ENCODE measurements at places on chromosomes 3 and 15.
A peak's percentile ranks its signal among the peaks of the same experiment; 100 is the strongest.

- no peak for DNase-seq
Measured at GRCh38 chr3:84727616-84728015, 231.2 kb upstream of the CADM2 start.

- DNase-seq, result no peak
Measured at GRCh38 chr3:22895671-22896070, 307.5 kb upstream of the UBE2E2 start.

DNA sequence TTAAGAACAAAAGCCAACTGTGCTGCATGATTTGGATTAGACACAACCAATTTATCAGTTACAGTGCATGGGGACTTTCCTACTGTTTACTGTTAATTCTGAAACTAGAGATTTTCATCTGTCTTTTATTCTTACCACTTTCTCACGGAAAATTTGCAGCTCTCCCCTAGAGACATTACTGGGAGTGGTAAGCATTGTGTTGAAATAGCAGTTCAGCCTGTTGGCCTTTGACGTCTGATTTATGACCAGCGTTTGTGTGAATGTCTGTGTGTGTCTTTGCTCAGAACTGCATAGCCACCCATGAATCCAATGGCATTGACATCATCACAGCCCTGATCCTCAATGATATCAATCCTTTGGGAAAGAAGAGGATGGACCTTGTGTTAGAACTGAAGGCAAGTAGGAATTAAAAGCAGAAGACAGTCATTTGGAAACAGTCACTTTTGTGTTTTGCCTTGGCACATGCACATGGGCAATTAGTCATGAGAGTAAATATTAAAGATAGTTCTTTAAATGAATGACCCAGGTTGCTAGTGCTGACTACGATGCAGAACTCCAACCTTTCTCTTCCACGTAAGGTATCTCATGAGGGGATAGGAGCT, 202.2 kb upstream of the BHLHE40 start:
- DNase-seq, result peak; percentile 45

DNA sequence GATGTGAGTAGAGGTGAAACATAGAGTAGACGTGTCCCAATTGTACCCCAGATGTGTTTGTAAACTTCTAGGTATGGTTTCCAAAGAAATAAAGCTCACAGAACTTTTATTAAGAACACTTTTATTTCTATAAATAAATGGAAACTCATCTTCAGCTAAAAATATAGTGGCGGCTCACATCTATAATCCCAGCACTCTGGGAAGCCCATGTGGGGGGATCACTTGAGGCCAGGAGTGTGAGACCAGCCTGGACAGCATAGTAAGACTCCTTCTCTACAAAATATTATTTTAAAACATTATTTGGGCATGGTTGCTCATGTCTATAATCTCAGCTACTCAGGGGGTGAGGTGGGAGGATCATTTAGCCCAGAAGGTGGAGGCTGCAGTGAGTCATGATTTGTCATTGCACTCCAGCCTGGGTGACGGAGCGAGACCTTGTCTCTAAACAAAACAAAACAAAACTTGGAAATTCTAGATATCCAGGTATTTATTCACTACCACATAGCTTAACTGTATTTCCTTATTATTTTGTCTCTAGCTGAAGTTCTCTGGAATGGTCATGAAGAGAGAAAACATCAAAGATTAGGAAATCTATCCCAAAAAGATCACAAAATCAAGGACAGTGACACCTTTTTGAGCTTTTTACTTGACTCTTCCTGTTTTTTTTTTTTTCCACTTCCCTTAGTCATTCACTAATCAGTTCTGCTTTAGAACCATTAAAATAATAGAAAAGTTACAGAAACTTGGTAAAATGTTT, 258.1 kb downstream of the TIGIT start:
- no peak for DNase-seq

- DNase-seq, result no peak
Measured at GRCh38 chr3:66317750-66318376, 97.1 kb downstream of the SLC25A26 start.

DNA sequence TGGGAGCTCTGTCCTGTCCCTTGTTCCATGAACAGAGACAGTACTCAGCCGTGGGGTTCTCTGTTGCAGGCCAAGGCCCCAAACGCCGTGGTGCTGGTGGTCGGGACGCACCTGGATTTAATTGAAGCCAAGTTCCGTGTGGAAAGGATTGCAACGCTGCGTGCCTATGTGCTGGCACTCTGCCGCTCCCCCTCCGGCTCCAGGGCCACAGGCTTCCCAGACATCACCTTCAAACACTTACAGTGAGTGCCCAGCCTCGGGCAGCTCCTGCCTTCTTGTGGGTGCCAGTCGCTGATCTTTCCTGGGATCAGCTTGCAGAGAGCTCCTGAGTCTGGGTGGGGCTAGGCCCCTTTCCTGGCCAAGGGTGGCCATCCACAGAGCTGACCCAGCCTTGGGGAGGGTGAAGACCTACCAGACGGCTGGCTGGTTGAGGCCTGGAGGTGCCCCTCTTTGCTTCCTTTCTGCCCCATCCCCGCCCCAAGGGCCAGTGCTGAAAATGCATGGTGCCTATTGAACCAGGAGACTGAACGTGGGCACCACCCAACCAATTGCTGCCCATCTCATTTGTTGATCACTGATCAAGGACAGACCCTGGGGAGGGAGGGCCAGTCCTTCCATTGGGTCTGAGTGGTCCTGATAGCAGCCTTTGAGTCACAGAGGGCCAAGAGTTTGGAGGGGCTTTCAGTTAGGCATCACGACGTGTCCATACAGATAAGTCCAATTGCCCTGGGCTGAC, 106.9 kb downstream of the LRRK1 start:
- no peak for DNase-seq

- DNase-seq, result peak; percentile 55
Measured at GRCh38 chr3:194140520-194141414, 4.8 kb downstream of the HES1 start.

- no peak for DNase-seq
Measured at GRCh38 chr3:35184775-35185174, 454.6 kb upstream of the ARPP21 start.

GRCh38 chr3:105765308-105765639, 103.5 kb downstream of the CBLB start:
- DNase-seq, result no peak

GRCh38 chr3:119783255-119783654, 1.4 kb downstream of the NR1I2 start:
- DNase-seq, result no peak

DNA sequence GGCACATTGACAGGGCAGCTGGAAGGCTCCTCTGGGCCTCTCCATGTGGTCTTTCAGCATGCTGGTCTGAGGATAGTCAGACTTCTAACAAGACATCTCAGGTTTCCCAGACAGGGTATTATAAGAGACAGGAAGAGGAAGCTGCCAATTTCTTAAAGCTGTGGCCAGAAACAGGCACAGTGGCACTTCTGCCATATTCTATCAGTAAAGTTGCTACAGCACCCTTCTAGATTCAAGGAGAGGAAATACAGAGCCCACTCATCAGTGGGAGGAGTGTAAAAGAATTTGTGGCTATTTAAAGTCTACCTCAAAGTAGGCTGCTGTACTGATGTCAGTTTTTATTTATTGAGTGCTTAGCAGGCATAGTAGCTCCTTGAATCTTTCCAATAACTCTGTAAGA, 55.5 kb downstream of the BTD start:
- no peak for DNase-seq

GRCh38 chr15:70833861-70834765, 19.8 kb downstream of the LARP6 start:
- DNase-seq, result no peak

- no peak for DNase-seq
Measured at GRCh38 chr3:189632242-189632641, 1.1 kb downstream of the TP63 start.

DNA sequence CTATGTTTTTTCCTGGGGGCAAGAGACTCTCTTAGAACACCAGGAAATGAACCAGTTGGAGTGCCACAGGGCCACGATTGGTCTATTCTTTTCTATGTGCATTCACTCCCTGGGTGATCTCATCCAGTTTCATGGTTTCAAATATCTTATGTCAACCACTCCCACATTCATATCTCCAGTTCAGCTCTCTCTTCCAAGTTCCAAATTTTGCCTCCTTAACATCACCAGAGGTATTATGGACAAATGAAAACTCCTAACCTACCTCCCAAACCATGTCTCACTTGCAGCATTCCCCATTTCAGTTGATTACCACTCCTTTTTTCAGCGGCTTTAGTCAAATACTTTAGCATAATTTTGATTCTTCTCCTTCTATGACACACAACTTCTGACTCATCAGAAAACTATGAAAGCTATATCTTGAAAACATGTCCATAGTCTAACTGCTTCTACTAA, 203.1 kb upstream of the SEMA6D start:
- DNase-seq, result no peak

GRCh38 chr3:30625541-30626438, 19.4 kb downstream of the TGFBR2 start:
- DNase-seq, result no peak

DNA sequence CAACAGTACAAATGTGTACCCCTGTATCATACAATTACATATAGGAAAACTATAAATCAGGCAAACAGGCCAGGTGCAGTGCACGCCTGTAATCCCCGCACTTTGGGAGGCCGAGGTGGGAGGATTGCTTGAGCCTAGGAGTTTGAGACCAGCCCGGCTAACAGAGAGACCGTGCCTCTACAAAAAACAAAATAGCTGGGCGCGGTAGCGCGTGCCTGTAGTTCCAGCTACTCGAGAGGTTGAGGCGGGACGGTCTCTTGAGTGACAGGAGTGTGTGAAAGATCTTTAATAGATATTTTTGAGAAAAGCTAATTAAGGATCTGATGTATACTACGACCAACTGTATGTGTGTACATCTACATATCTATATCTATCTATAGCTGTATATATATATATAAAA, 33.8 kb upstream of the BDH1 start:
- no peak for DNase-seq

GRCh38 chr3:157544501-157545130, 41.4 kb upstream of the VEPH1 start:
- DNase-seq, result no peak

DNA sequence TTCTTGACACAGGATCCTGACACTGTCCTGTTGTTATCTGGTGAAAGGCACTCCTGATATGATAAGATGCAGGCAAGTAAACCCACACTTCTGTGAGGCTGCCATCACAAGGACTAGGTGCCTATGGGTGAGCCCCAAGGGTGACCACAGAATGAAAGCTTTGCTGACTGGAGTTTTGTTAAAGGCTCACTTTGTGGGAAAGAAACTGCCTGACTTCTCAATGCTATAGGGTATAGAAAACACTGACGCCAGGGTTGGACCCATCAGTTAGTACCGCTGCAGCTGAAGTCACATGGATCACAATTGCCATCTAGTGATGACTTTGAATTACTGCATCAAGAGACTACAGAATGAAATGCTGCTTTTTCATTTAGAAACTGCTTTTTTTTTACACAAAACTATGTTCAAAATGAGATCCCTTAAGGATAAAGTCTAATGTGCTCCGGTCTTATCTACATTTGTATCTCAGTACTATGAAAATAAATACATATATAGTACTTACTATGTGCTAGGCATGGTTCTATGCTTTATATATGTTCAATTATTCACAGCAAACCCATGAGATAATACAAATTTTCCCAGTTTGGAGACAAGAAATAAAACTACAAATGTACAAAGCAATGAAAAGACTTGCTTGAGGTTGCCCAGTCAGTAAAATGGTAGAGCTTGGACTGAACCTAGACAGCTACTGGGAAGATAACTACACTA, 64.2 kb upstream of the CMSS1 start:
- peak; percentile 19 for DNase-seq

- peak; percentile 58 for DNase-seq
Measured at GRCh38 chr3:153162513-153163392, 727 bp downstream of the RAP2B start.

DNA sequence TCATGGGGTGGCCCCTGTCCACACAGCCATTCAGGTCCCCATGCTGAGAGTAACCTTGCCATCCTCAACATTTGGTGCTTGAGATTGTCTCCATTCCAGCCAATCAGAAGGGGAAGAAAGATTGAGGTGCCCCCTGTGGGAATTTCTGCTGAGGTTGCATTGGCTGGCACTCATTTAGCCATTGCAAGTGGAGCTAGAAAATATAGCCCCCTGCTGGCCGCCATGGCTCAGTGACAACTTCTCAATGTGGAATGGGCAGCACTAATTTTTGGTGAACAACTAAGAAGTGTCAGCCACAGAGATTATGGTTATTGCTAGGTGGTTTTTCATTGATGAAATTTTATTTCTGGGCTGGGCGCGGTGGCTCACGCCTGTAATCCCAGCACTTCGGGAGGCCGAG, 22.0 kb downstream of the COL6A6 start:
- peak; percentile 47 for DNase-seq

- no peak for DNase-seq
Measured at GRCh38 chr3:18964640-18965039, 183.7 kb upstream of the KCNH8 start.

- DNase-seq, result no peak
Measured at GRCh38 chr15:92674347-92674746, 18.8 kb upstream of the FAM174B start.

GRCh38 chr3:63819151-63819398, at the start of gene C3orf49:
C3orf49 (plus strand) TSS chr3:63819299; CDS start chr3:63819472, 173 bp downstream.
- DNase-seq, result no peak

DNA sequence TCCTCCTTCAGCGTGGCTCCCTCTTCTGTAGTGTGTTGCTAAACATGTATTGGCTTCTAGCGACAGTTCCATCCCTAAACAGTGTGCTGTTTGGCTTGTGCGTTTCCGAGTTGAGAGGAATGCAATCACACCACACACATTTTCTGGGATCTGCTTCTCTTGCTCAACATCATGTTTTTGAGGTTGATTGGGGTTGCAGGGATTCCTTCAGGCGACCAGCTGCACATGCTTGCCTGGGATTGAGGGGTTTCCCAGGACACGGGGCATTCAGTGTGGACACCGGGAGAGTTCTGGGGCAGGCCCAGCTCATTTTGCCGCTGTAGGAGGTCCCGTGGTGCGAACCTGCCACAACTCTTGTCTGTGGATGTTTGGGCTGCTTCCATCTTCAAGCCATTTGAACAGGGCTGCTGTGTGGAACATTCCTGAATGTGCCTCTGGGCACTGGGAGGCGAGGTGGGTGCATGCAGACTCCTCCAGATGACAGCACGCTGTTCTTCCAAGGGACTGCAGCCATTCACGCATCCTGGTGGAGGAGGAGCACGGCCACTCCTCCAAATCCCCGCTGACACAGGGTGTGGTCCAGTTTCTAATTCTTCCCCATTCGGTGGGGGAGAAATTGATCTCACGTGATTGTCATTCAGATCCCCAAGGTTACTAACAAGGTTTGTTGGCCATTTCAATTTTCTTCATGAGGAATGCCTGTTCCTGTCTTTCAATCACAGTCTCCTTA, 82.8 kb downstream of the PLXNA1 start:
- no peak for DNase-seq

- DNase-seq, result no peak
Measured at GRCh38 chr15:95713324-95713723, 617.2 kb upstream of the NR2F2 start.

Data from activated CD4-positive, alpha-beta memory T cell treated with anti-CD3 and anti-CD28 coated beads for 36 hours (primary cell).